Renal cortical epithelial cell (primary cell): ENCODE measurements at places on chromosomes 5 and 9. TPM values are rescaled to one million over a fixed set of nuclear protein-coding genes. Genes with fewer than 3 reads are reported as not detected.
A peak's percentile ranks its signal among the peaks of the same experiment; 100 is the strongest.

DNA sequence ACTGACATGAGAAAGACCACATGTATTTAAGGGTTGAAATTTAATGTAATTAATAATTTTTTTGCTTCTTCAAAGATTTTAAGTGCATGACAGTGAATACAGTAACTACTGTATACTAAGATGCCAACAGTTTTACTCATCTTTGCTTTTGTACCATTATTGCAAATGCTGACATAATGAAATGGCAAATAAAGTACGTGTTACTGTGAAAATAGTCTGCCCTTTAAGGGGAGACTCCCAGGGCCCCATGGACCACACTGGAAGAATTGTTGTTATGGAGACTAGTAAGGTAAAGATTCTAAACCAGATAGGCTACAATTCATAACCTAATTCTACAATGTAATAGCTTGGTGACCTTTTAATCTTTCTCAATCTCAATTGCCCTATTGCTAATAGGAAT lies 84.7 kb downstream of the NR3C1 start:
- DNase-seq, result no peak

GRCh38 chr5:112065781-112066180 lies 308.8 kb upstream of the NREP start:
- no peak for DNase-seq

DNA sequence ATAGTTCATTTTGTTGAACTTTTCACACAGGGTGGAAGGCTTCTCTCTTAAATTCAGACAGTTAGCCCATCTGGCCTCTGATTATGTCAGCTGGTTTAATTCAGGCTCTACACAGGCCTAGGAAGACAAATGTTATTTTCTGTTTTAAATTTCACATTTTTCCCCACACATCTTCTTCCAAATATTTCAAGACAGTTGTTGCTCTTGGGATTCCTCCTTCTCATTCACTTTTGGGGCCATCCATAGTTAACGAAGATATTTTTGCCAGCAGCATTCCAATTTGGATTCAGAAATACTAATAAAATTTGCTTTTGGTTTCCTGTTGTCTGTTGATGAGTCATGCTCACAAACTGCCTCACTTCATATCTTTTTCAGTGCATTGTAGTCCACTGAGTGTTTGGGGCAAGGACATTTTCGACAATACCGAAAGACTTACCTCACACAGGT lies 475.4 kb downstream of the DMAC1 start:
- no peak for DNase-seq

DNA sequence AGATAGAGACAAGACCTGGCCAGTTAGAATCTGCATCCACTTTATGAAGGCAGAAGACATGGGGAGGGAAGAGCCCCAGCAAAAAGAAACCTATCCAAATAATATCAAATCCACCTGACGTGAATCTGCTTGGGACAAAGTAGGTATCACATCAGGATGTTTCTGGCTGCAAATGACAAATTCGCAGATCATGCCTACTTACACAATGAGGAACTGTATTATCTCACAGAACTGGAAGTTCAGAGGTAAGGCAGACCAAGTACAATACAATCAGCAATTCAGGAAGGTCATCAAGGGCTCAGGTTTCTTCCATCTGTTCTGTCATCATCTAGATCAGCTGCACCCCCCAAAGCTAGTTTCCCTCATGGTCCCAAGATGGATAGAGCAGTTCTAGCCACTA lies 13.2 kb upstream of the NR4A3 start:
- DNase-seq, result no peak

DNA sequence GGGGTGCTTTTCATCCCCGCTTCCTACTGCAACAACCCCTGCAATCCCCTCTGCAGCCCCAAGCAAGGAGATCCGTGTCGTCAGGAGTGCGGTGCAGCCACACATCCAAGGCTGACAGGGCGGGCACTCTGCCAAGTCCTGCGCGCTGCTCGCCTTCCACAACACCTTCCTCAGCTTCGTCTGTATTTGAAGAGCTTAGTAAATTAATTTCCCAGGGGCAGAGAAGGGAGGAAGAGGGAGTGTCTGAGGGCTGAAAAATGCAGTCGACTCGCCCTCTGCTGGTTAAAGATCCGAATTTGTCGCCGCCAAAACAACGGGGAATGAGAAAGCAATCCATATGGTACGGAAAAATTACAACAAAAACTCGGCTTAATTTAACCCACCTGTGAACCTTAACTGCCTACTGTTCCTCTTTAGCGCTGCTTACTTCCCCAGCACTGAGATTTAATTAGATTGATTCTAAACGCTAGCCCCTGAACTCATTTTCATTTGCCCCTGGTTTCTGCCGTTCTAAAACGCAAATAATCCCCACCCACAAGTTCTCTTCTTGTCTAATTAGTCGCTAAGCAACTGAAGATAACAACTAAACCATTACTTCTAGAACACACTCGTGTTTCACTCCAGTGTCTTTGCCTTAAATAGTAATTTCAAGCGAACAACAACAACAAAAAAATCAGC lies 10.9 kb upstream of the PCDHB1 start:
- peak; percentile 23 for DNase-seq

EQTN gene
- not detected in 2 replicates for total RNA-seq

PCSK1 gene
- not detected in 2 replicates for total RNA-seq

ADRB2 gene
- 2.7 and 7.6 TPM in 2 replicates for total RNA-seq

GRCh38 chr9:123996731-123997421 lies 14.7 kb upstream of the LHX2 start:
- no peak for DNase-seq

ANKRD31 gene
- total RNA-seq, result under 0.01 and 0.25 TPM in 2 replicates

GRCh38 chr9:131960851-131961495 lies 118.7 kb downstream of the MED27 start:
- DNase-seq, result peak; percentile 33

DNA sequence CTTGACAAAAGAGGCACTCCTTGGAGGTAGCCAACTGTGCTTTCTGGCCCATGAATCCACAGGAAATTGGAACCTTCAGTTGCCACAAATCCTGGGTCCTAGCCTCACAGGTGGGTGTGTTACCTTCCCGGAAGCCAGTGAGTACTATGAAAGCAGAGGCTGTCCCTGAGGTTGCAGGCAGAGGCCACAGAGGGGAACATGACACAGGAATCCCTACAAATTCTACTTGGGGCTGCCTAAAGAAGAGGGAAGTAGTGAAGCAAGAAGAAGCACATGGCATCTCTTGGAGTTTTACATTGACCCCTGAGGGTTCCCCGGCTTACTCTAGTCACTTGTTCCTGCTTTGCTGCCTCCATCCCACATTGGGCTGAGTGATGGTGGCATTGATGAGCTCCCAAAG lies 2.6 kb downstream of the SLC22A5 start:
- no peak for DNase-seq

PRLR gene
- 0.35 and 0.50 TPM in 2 replicates for total RNA-seq

ABHD17B gene
- total RNA-seq, result 26.6 and 38.6 TPM in 2 replicates

GAPT gene
- total RNA-seq, result not detected in 2 replicates

FGF18 gene
- 0.35 and 1.4 TPM in 2 replicates for total RNA-seq

DNA sequence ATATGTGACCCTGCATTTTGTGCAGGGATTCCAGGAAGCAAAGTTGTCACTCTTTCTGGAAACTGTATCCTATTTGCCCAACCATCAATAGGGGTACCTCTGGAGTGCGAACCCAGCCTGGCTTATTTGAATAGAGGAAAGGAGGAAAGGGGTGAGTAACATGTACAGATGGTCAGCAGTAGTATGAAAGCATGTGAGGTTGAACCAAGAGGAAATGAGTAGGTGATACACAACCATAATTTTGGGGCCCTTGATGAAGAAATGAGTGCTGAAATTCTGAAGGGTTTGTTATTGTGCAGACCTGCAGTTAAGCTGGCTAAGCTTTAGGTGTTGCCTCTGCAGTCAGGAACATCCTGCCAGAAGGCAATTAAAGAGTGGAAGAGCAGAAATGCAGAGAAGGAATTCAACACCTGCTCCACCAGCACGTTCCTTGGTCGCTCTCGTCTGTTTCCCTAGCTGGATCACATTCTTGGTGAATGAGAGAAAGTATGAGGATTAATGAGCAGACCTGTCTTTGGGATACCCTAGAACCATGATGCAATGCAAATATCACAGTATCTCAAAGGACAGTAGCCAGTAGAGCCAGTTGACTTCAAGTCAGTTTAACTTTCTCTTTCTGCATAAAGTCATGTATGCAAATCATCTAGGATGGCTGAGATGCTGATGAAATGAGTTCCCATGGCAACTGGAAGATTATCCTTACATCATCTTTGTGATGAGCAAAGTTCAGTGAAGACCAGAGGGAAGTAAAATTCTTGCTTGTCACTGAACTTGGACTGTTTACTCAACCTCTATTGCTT lies 13.2 kb upstream of the IL12B start:
- DNase-seq, result no peak

DNA sequence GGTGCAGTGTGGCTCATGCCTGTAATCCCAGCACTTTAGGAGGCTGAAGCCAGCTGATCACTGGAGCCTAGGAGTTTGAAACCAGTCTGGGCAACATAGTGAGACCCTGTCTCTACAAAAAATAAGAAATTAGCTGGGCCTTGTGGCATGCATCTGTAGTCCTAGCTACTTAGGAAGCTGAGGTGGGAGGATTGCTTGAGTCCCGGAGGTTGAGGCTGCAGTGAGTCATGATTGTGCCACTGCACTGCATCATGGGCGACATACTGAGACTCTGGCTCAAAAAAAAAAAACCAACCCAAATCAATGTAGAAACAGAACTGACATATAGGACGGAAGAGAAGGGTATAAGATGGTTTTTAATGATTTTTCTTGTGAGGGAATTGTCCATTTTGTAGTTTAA lies 27.7 kb downstream of the G3BP1 start:
- DNase-seq, result peak; percentile 17

DNA sequence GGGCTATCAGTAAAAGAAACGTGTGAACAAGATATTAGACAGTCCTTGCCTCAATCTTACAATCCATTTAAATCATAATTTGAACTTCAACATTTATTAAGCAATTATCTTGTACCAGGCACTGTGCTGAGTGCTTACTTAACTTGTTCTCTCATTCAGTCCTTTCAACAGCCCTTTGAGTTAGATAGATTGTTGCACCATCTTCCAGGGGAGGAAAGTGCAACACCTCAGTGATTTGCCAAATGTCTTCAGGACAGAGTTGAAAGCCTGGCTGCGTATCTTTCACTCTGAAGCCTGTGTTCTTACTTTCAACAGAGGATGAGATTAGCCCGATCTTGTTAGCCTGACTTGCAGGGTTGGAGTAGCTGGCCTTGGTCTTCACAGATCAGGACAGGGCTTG lies 34.2 kb upstream of the SUB1 start:
- DNase-seq, result no peak

GRCh38 chr5:36606428-36607113 lies at the start of gene SLC1A3:
Gene SLC1A3, plus strand, starts transcription at chr5:36606606. Its CDS starts 1,818 bp downstream, at chr5:36608424.
- DNase-seq, result peak; percentile 85

- peak; percentile 19 for DNase-seq
Measured at GRCh38 chr9:35996358-35996970, 38.5 kb upstream of the OR2S2 start.

GRCh38 chr5:166594567-166594966 lies 1696.9 kb upstream of the WWC1 start:
- no peak for DNase-seq

GRCh38 chr9:136093346-136093986 lies 1.6 kb downstream of the NACC2 start:
- DNase-seq, result no peak

DNA sequence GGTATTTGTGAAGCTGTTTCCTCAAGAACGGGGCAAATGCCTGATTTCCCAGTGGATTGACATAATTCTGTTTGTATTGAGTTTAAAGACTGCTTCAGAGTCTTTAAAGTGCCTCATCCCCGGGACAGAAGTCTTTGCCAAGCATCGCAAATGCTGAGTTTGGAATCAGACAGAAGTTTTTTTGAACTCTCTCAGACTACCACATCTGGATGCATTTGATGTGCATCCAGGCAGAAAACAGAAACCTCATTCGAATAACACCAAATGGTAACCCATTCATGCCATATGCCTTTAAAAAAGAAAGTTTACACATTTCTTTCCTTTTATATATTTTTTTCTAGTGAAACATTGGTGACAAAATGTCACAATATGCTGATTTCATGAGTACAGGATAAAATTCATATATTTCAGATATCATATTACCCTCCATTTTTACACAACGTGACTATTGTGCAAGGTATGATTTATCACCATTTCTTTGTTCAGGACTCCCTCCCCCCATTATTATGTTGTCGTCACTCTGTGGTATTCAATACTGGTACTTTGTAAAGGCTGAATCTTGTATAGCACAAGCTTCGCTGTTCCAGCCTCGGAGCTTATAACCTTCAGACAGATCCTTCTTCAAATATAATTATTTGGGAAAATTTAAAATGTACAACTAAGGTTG lies 91.1 kb downstream of the ZNF608 start:
- no peak for DNase-seq

DNA sequence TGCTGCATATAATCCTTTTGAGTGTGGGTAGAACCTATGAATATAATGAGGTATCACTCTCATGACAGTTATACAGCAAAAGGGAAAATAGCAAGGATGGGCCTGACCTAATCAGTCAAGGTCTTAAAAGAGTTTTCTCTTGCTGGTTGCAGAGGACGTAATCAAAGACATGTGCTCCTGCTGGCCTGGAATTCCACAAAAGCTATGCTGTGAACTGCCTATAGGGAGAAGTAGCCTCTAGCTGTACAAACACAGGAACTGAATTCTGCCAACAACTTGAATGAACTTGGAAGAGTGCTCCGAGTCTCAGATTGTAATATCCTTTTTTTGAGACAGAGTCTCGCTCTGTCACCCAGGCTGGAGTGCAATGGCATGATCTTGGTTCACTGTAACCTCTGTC lies 195.6 kb downstream of the PLK2 start:
- no peak for DNase-seq

GGTA1 gene
- not detected in 2 replicates for total RNA-seq

RNF208 gene
- total RNA-seq, result 1.2 TPM in 1 of 2 replicates, not detected in the other

WDR38 gene
- not detected in 2 replicates for total RNA-seq

DNA sequence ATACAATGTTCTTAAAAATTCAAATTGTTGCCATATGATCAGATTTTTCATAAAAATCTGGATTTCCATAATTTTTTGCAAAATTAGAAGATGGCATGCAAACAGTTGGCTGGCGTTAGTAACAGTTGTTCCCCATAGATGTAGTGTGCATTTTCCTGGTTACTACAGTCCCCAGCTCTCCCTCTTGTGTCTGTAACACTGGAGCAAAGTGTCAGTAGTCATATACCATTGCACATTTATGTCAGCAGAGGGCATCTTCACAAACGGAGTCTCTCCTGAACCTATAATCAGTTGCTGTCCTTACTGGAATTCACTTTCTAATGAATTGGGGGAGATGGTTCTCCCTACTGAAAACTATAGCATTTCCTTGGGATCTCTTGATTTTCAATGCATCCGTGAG lies 44.7 kb upstream of the DMAC1 start:
- peak; percentile 46 for DNase-seq

LCN1 gene
- not detected in 2 replicates for total RNA-seq

SLC46A2 gene
- total RNA-seq, result not detected in 2 replicates

UBE2QL1 gene
- not detected in 2 replicates for total RNA-seq

ANKRD34B gene
- total RNA-seq, result 4.4 and 4.5 TPM in 2 replicates
